ENCODE measurements at places on chromosomes 12 and 14.

- no peak for DNase-seq
Observed at GRCh38 chr12:124191966-124192365, 102.9 kb upstream of the RFLNA start.

DNA sequence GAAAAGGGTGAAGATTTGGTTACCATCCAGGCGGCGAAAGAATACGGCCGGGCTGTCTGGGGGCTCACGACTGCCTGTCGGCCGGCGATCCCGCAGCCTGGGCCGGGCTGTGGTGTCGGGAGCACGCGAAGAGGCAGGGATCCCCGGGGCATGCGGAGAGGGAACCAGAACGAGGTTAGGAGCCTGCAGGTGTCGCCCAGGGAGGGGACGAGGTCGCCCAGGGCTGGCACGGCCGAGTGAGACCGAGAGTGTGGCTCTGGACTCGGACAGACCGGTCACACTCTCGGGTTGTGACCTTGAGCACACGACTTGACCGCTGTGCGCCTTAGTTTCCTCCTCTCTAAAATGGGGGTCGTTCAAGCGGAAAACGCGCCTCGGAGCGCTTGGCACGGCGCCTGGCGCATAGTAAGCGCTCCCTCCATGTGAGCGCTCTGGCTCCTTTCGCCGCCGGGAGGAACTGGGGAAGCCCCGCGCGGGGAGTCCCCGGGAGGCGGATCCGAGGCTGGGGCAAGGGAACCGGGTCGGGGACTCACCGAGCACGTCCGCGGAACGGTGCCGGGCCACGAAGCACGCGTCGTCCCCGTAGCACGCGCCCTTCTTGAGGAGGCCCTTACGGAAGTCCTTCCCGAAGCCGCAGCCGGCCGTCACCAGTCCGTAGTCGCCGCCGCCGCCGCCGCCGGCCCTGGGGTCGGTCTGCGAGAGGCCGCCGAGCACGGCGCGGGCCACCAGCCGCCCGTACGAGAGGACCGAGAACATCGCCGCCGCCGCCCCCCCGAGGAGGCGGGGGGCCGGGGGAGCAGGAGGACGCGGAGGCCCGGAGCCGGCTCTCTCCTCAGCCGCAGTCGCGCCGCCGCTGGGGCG lies 612 bp downstream of the PPTC7 start:
- DNase-seq, result peak; percentile 74

DNA sequence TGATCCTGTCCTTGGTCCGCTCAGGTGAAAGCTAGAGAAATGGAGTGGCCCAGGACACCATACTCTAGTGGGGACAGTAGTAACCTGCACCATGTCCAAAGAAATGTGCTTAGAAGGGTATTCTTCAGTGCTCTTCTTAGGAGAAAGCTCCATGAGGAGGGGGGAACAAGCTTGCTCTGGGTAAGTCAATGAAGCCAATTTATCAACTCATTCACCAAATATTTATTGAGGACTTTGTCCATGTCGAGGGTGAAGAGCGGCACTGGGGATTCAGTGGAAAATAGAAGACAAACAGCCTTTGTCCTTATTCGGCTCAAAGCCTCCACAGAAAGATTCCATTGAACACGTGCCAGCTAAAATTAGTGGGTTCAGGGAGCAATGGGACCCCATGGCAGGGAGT lies 677.8 kb downstream of the BCL11B start:
- DNase-seq, result no peak

DNA sequence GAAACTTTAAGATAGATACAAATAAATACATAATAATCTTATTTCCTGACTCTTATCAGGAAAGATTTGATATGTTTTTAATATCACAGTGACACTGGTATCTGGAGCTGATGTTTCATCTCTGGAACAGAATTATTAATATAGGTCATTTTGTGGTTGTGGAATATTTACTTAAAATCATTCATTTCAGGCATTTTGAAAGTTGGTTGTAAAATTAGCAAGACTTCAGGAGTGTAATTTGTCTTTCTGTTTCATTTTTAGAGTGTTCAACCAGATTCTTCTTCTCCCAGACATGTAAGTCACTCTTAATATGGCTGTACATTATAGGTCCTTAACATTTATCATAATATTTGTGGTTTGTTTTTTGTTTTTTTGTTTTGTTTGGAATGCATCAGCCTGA lies 115.7 kb downstream of the PCNX1 start:
- DNase-seq, result no peak

DNA sequence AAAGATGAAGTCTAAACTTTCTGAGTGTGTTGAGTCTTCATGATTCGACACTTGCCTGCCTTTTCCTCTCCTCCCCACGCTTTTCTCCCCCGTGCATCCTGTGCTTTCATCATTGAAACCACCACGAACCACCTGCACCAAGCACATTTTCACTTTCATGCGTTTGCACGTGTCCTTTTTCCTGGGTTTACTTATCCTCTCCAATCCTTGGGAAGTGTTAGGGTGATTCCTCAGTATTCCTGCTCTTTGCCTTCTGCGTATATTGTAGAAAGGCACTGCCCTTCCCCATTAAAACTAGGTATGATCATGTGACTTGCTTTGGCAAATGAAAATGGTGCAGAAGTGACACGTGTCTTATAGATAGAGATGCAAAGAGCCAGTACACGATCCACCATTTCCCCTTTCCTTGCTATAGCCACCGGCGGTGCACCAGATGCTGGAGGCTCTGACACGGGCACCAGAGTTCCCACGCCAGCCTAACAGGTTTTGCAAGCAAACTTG lies 106.6 kb downstream of the BRMS1L start:
- DNase-seq, result peak; percentile 31

DNA sequence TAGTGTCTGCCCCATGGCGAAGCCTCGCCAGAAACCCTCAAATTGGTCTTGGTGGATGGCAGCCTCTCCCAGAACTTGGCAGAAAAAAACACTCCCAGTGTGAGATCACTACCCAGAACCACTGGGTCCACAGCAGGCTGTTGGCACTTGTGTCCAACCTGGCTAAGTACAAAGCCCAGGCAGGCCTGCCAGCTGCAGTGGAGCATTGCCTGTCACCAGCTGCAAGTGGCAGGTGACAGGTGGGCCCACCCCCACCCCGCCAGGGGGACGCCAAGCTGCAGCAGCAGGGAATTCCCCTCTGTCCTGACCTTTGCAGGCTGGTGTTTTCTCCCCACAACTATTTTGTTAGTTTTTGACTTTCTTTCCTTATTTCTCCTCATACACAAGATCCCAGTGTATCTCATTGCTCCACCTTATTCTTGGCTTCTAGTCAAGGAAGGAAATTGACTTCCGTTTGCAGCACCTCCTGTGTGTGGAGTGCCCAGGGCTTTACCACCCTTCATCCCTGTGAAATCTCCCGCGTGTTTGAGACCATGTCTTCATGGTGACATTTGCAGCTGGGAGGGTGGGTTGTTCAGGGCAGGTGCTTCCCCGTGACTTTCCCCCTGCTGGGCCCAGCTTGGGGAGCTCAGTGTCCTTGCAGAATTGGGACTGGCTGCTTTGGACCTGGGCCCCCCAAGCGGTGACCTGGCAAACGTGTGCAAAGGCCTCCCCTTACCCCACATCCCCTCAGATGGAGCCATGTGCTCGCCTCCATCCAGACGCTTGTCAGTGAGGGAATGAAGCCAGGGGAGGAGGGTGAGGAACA lies 73.8 kb upstream of the RIN3 start:
- no peak for DNase-seq

- no peak for DNase-seq
Observed at GRCh38 chr14:88129306-88130056, 124.5 kb downstream of the GPR65 start.

GRCh38 chr14:64536488-64537245 lies 3.9 kb upstream of the HSPA2 start:
- DNase-seq, result no peak

- no peak for DNase-seq
Observed at GRCh38 chr14:39614297-39614923, 182.2 kb upstream of the FBXO33 start.

GRCh38 chr14:60632777-60633176 lies 16.5 kb downstream of the SIX1 start:
- no peak for DNase-seq

DNA sequence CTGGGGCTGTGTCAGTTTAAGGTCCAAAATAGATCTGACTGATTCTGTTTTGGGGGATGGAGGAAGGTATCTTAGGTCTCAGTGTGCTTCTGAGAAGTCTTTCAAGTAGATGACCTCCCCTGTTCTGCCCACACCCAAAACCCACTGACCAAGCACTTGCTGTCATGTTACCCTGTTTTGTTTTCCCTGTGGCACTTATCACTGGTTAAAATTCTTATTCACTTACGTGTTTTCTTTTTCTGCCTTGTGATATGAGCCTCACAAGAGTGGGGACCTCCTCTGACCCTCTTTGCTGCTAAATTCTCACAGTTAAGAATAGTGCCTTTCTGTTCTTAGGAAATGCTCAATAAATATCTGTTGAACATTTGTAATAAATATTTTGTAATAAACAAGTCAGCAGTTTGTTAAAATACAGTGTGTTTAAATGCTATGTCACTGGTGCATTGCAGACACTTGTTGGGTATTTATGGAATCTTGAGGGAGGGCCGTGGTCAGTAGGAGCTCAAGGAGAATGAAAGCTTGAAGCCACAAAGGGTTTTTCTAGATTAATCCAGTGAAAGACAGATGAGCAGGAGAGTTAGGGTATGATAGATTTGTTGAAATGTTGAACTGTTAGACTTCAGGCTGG lies 20.9 kb downstream of the PLEKHA5 start:
- DNase-seq, result no peak

- no peak for DNase-seq
Observed at GRCh38 chr14:106210650-106211049, 684.3 kb downstream of the TMEM121 start.
